Memory B cell (primary cell): ENCODE measurements at places on chromosomes 6 and 20.

GRCh38 chr6:104017410-104018381 is 842.0 kb downstream of the HACE1 start:
- DNase-seq, result no peak

DNA sequence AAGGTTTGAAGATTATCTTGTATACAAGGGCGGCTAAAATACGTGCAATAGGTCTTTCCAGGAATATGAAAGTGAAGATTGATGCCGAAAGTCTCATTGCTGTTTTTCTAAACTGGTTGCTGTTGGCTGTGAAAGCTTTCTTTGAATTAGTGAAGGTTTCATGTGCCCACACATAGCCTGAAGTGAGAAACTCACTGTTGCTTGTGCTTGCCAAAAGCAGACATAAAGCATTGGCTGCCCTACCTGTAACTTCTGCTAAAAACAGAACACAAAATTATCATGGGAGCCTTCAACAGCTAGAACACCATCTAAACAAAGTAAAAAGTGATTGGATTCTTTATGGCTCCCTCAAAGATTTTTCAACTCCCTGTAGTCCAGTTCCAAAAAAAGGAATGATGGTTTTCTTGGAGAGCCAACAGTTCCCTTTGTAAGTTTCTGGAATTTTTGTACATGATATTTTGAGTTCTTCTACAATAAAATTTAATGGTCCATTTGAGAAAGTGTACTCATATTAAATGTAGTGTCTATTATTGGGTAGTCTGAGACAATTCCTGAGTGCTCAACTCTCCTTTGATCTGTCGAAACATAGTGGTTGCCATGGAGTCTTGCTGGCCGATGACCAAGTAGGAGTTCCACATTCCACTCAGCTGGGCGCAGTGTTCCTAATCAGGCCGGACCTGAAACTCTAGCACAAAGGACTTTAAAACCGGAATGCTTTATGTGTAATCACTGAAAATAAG is 68.5 kb downstream of the PLEKHG1 start:
- no peak for DNase-seq

DNA sequence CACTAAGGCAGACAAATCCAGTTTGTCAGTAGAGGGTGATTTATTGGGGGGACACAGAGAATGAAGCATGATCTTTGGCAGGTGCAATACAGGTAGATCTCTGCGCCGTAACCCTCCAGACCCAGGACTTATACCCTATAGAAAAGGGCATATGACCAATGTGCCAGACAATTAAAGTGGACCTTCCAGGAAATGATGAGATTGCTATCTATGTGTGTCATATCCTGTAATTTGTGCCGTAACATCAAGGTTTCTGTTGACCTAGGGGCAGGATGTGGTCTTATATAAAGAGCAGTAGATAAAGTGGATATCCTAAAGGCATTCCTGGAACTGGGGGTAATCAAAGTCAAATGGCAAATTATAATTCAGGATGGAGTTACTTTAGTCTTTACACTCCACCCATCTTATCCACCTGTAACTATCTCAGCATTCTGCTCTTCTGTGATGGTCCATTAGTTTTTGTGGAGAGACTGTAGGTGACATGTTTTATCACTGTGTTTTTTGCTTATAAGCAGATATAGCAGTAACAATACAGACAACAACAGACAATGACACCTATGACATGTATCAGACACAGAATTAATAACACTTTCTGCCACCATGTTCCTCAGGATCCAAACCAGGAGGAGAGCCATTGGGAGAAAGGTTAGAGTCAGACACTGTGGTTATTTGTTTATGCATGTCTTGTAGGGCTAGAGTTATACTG is 43.1 kb upstream of the ZNF337 start:
- no peak for DNase-seq

DNA sequence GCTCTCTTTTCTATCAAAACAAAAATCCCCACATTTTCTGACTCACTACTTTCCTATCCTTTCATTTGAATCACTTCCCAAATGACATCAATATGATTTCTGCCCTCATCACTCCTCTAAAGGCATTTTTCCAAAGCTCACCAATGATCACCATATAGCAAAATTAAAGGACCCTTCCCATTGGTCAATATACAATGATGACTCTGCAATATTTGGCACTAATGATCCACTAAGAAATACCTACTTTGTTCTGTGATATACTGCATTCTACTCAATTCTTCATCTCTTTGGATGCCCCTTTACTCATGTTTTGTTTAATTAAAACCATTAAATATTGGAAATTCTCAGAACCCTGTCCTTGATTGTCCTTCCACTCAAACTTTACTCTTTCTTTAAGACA is 200.3 kb upstream of the PTCHD4 start:
- DNase-seq, result no peak

DNA sequence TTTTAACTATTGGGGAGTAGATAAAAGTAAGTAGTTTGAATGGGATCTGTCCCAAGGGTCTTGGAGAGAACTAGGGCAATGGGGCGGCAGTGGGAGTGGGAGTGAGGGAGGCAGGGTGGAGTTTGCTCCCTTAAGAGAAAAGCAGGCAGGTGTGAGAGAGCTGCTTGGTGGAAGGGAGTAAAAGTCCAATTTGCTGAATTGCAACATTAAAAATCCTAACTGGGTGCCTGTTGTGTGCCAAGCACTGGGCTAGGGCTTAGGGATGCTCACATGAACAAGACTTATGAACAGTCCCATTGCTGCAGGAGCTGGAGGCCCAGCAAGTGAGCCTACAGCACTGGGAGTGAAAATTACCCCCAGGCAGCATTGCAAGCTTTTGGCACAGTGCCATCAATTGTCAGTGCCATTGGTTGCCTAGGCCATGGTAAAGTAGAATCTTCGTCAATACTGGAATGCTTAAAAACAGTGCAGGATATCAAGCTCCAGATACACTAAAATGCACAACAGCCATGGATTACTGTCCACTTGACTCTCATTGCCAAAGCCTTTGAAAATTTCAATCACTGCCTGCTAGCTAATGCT is 277.7 kb upstream of the JARID2 start:
- DNase-seq, result no peak

DNA sequence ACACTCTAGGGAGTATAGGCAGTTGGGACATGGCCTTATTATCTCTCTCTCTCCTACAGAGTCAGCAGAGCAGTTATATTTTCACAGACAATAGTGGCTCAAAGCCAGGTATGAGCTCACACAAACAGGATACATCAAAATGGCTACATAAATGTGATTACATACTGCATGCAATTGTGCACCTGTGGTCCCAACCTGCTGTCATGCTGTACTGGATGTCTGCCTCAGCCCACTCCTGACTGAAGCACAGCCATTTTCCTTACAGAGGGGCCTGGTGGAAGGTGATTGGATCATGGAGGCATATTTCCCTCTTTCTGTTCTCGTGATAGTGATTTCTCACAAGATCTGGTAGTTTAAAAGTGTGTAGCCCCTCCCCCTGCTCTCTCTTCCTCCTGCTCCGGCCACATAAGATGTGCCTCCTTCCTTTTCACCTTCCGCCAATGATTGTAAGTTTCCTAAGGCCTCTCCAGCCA is 37.0 kb upstream of the SAMHD1 start:
- DNase-seq, result no peak
